Right forelimb (tissue), 1 donor: ENCODE measurements at places on chromosomes 5 and 9.

DNA sequence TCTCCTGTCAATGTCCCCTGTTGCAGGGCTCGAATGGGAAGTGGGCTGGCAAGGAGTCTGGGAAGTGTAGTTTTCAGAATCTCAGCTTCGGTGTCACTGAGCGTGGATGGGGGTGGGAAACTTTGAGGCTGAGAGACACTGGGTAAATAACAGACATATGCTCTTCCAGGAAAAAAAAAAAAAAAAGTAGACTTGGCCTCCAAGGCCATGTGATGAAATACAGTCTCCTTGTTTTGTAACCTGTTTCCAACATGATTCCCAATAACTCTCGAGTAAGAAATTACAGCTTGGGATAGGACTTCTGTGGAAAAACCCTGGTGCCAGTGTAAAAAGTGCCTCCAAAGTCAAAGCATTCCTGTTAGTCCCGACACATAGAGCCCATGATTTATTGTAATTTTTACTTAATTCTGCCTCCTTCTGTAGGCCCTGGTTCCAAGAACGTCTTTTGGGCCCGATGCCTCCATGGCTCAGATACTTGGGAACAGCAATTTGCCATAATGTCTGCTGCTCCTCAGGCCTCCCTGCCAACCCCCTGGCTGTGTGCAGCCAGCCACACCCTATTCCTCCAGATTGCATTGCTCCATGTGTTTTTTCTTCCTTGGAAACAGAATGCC lies 119.5 kb upstream of the TNC start:
- DNase-seq: no peak

GRCh38 chr5:180779985-180780610 lies 22.5 kb downstream of the MGAT1 start:
- no peak for DNase-seq

DNA sequence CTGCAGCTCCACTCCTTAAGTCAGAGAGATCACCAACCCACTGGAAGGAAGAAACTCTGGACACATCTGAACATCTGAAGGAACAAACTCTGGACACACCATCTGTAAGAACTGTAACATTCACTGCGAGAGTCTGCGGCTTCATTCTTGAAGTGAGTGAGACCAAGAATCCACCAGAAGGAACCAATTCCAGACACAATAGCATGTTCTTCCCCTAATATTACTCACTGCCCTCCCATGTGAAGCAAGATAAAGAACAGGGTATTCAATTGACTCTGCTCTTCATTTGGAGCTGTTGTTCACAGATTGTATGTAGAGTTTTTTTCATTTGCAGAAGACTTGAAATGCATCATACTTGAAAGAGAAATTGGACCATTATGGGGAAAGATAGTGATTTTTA lies 10.8 kb downstream of the SAXO1 start:
- DNase-seq: no peak

GRCh38 chr5:166899343-166899742 lies 1392.1 kb upstream of the WWC1 start:
- no peak for DNase-seq

DNA sequence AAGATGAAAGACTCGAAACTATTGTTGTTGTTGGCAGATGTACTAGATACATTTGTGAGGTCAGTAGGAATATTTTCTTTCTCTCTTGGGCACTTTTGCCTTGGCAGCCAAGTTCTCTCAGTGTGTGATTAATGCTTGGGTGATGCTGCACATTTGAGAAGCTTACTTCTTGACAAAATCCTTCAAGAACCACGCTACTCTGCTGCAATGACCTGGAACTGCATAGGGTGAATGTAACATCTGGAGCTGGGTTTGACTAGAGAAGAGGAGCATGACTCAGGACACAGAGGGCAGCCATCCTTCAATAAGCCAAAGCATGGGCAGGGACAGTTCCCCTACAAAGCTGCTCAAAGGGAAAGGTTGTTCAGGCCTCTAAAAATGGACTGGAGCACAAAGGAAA lies 75.5 kb upstream of the PUM3 start:
- no peak for DNase-seq

DNA sequence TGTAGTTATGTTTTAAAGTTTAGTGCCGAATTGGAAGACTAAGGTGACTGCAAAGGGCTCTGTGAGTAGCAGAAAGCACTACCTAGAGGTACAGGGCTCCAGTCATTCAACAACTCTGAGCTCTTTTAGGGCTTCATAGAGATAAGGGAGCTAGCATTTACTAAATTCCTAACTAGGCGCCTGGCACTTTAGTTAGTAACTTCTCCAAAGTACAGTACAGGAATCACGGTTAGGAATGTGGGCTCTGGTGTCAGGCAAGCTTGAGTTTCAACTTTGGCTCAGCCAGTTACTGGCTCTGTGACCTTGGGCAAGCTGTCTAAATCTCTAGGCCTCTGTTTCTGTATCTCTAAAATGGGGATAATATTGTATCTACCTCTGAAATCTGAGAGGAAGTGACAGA lies 115.3 kb downstream of the SLIT3 start:
- no peak for DNase-seq

DNA sequence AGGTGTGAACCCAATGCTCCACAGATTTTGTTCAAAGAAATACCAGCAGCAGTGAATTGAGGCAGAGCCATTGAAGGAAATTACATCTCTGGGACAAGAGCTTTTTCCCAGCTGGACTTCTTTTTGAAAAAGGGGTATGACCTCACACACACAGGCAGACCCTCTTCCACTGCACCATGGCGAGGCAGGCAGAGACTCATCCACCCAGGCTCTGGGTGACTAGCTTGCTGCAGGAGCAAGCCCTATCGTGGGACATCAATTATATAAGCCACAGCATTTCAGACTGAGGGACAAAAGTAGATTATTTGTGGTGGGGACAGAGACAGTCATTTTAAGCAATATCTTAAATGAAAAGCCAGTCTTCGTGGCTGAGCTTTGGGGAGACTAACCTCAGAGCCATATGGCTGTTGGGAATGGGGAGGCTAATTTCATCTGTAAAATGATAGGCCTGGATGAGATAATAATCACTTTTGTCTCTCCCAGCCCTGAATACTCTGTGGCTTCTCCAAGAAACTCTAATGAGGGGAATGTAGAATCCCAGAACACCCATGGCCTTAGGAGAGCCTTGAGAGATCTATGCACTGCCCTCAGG lies 113.1 kb upstream of the TNC start:
- no peak for DNase-seq

GRCh38 chr9:78856144-78856543 lies 559.2 kb downstream of the PSAT1 start:
- DNase-seq: no peak

DNA sequence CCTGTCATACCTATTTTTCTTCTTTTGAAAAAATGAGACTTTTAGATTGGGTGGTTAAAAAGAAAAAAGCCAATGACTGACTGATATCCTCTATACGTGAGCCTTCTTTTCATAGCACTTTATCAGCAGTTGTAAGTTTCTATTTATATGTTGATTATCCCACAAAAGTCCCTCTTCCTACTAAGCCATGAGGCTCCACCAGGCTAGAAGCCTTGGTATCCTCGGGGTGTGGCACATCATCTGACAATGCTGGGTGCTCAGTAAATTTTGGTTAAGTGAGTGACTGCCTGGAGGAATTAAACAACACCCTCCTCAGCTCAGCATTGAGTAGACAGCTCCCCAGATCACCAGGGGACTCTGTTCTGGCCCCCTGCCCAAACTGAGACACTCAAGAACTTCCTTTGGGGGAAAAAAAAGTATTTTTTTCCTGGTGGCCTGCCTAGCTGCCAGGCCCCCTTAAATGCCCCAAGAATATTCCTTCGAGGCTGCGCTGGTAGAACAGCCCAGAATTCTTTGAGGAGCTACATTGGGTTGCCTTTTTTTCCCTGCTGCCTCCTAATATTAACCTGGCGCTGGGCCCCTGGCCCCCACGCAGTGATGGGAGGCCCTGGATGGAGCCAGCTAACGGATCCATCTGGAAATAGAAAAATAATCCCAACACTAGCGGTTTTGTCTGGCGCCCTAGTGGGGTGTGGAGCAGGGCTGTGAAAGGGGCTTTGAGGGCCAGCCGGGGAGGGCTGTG lies 23.4 kb upstream of the COL27A1 start:
- peak; percentile 61 for DNase-seq

DNA sequence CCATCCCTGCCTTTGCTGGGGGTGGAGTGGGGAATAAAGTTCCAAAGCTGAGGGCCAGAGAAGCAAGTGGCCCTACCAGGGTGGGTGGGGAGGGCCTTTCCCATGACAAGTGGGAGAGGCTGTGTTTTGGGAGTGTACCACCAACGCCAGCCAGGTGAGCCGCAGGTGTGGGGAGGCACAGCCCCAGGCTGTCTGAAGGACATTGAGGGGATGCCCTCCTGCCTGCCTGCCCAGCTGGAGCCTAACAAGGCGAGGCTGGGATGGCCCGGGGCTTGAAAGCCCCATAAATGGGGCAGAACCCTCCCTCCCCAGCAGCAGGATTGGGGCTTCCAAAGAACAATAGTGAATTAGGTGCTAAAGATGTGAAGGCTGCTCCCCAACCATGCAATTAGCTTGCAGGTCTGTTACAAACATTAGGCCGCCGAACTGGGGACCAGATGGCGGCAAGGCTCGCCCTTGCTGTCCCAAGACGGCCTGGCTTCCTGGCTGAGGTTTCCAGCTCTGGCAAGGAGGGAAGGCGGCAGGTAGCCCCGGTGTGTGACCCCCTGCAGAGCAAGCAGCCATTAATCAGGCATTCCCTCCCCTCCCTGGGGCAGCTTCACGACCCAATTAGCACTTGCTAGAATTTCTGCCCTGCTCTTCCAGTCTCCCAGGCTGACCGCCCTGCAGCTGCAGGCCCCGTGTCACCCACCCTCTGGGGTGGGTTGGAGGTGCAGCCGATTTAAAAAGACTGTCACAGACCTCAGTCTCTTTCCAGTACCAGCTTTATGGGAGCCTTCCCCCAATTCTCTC lies 42.9 kb downstream of the FGF18 start:
- no peak for DNase-seq

GRCh38 chr5:152933056-152933455 lies 528.0 kb upstream of the NMUR2 start:
- no peak for DNase-seq

DNA sequence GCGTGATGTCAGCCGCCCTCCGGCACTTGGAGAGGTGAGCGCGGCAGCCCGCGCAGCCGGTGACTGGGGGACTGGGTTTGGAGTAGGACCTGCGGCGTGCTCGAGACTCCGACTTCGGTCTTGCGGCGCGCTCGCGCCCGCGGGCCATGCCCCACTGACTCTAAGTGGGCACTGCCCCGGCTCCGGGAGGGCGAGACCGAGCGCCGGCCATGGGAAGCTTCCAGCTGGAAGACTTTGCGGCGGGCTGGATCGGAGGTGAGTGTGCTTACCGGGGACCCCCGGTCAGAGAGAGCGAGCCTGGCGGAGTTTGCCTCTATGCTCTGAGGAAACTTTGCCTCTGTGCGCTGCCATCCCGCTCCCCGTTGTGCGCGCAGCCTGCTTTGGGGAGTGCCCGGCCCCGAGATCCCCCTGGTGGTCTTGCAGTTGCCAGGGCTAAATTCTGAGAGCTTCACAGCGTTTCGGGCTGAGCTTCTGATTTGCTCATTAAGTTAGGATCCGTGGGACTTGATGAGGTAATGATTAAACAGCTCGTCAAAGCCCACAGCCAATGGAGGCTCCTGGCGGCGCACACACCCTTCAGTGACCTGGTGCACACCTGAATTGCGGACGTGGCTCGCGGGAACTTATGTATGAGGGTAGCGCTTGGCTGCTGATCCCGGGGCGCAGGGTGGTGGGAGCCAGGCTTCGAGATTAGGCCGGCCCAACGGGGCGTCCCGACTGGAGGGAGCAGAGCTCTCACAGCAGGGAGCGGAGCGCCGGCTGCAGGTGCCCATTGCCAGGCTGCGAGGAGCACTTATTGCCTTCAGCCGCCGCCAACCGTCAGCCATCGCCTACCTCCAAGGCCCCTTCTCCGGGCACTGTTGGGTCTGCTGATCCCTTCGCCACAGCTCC lies at the start of gene SLC25A48:
SLC25A48 (plus strand) TSS at position 25 of the 891 bp plus-strand sequence; CDS start at position 210, 185 bp downstream.
- DNase-seq: peak; percentile 76

- DNase-seq: peak; percentile 81
These were observed 41.4 kb upstream of the RNU6ATAC start for GRCh38 chr9:134205672-134206310.

DNA sequence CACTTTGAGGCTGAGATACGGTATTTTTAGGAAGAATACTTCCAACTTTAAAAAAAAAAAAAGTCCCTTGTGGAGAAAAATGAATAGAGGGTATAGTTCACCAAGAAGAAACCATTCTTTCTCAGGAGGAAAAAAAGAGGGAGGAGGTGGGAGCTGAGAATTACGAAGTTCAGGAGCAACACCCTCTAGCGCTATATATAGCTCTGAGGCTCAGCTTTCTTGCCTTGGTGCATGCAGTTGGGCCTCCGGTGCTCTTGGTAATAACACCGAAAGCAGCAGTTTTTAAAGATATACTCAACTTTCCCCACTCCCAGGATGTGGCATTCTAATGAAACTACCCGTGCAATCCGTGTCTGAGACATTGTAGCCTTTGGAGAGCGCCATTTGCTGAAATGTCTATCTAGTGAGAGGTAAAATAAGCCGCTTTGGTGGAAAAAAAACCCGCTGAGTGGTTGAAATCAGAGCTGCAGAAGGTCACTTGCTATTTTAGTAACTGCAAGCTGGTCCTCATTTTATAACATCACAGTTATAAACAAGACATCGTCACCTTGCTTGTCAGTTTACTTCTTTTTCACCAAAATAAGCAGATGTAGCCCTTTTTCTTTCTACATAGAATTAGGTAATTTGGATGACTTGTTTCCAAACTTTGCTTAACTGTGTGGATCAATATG lies 156.4 kb downstream of the RORB start:
- DNase-seq: no peak

- no peak for DNase-seq
These were observed 72.3 kb downstream of the GNA14 start for GRCh38 chr9:77575785-77576184.

DNA sequence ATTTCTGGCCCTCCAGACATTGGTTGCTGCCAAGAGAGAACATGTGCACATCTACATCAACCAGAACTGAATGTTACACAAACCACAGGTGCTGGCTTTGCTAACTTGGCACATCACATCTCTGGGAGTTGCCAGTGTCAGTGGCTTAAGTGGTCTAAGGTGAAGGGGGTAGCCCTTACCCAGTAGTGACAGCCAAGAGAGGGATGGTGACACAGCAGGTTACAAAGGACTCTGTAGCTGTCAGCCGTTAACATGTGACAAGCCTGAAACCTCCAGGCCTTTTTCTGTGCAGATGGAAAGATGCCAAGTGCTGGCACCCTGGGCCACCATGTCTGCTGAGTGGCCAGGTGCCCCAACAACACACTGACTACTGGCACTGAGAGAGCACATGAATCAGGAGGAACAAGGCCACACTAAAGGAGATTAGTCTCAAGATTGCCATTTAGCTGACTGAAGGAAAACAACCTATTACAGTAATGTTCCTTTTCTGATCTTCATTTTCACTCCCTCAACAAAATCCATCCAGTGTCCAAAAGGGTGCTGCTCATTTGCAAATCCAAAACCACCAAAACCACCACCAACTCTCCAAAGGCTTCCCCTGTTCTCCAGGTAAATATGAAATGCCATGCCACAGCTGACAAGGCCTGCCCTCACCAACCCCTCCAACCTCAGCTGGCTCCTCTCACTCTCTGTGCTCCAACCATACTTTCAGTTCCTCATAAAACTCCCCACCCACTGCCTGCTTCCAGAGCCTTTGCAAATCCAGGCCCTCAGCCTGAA lies 20.2 kb downstream of the SIL1 start:
- DNase-seq: no peak
